Activated naive CD4-positive, alpha-beta T cell treated with anti-CD3 and anti-CD28 coated beads for 36 hours (primary cell): ENCODE measurements at places on chromosomes 2 and 18. TPM values are rescaled to one million over a fixed set of nuclear protein-coding genes. Genes with fewer than 3 reads are reported as not detected.
A peak's percentile ranks its signal among the peaks of the same experiment; 100 is the strongest.

GRCh38 chr18:80044072-80044471, 9.8 kb downstream of the RBFA start:
- DNase-seq, result no peak

- no peak for DNase-seq
Measured at GRCh38 chr2:97751752-97752151, 38.4 kb downstream of the ZAP70 start.

DNA sequence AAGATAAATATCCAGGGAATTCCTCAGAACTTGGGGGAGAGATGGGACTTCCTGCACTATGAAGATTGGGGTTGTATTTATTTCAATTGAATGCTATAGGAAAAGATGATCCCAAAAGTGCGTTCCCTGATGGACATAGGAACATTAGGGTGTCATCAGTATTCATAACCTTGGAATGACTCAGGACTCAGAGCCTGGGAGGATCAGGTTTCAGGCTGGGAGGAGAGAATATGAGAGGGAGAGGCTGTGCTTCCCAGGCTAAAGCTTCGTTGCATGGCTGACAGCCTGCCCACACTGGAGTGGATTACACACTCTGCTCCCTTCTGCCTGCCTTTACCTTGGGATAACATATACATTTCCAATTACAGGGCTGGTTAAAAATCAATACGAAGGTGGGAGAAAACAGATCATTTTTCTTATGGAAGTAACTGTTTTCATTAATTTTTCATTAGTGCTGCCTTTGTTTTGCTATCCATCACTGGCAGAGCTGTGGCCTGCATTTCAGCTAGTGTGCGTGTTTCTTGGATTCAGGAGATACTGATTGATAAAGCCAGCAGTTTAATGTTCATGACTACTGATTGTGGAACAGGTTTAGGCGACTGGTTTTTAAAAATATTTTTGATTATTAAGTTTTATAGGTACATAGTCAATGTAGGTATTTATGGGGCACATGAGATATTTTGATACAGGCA, 118.7 kb downstream of the KCTD1 start:
- DNase-seq, result no peak

DNA sequence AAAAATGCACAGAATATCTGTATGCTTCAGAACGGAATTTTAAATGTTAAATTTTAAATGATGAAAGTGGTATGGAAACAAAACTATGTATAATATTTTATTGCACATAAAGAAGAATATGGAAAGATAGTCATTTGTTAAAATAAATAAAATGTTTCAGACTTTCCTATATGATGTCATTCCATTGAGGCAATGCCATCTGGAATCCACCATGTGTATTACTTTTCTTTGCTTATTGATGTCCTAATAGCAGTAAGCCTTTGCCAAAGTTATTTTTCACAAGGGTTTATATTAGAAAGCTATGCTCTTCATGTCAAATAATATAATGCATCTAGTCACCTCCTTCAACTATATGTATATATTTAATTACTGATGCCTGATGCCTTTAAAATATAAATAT, 601.6 kb upstream of the PKDCC start:
- no peak for DNase-seq

- peak; percentile 68 for DNase-seq
Measured at GRCh38 chr2:203869223-203870042, 1.9 kb downstream of the CTLA4 start.

GRCh38 chr2:205814039-205814364, 131.7 kb downstream of the NRP2 start:
- DNase-seq, result no peak

DNA sequence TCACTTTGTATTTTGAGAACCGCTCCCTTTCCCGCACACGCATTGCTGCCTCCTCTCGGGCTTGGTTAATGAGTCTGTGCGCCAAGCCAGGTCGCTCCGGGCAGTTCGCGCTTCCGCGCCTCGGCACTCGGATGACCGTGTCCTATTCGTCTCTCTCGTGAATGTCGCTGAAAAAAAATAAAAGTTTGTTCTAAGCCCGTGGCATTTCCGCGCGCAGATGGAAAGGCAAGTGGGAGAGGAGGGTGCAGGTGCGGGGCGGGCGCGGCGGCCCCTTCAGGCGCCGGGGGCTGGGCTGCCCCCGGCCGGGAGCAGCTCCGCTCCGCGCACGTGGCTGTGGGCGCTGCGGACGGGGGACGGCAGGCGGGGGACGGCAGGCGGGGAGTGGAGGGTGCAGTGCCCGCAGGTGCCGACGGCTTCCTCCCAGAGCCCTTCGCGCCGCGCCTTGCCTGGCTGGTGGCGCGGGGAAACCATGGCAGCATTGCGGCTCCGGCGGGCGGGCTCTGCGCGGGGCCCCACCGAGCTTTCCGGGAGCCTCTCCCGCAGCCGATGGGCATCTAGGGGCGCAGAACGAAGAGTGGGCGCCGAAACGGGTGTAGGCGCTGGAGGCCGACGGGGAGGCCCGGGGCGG, 159.6 kb upstream of the SIX2 start:
- peak; percentile 21 for DNase-seq

DNA sequence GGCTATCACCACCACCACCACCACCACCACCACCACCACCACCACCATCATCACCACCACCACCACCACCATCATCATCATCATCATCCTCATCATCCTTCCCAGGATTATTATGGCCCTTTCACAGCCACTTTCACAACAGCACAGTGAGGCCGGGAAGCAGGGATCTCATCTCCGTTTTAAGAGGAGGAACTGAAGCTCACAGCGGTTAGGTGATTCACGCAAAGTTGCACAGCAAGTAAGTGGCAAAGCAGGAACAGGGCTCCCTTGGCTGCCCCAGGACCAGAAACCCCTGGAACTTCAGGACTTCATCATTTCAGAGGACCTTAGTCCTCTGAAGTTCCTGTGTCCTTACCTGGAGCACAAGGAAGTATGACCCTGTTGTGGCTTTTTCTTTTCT, 26.8 kb downstream of the MRPL35 start:
- no peak for DNase-seq

- DNase-seq, result no peak
Measured at GRCh38 chr2:30736461-30737325, 70.6 kb downstream of the CAPN13 start.

- DNase-seq, result no peak
Measured at GRCh38 chr2:212991120-212991519, 160.3 kb downstream of the IKZF2 start.

DNA sequence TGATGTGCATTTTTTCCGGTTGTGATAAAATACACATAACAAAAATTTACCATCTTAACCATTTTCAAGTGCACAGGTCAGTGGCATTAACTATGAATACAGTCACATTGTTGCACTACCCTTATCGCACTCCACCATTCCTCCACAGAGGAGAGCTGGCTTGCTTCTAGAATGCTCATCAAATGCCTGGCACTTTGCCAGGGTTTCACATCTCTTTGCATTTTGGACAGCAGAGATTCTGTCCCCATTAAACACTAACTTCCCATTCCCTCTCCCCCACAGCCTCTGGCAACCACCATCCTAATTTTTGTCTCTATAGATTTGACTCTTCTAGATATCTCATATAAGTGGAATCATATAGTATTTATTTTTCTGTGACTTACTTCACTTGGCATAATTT, 165.0 kb downstream of the ASB1 start:
- no peak for DNase-seq

- no peak for DNase-seq
Measured at GRCh38 chr18:33014060-33014796, 241.4 kb upstream of the KLHL14 start.

- DNase-seq, result no peak
Measured at GRCh38 chr18:29838556-29838955, 1204.0 kb downstream of the DSC3 start.

Gene IL36RN
- total RNA-seq, result not detected

Gene ABCG5
- not detected for total RNA-seq

Gene ANKRD30B
- not detected for total RNA-seq

Gene PLGLB2
- 0.10 TPM for total RNA-seq

Gene CPO
- total RNA-seq, result not detected

Gene GALNT5
- not detected for total RNA-seq
